ENCODE measurements at places on chromosomes 5 and 9. TPM values are rescaled to one million over a fixed set of nuclear protein-coding genes. Genes with fewer than 3 reads are reported as not detected.

- H3K27ac ChIP-seq = no peak overlapping the region
- no peaks in the 10 kb centered on the region for H3K36me3 ChIP-seq
- H3K4me1 ChIP-seq = 0 out of 2 replicates have a peak, but pooled peaks cover 5% of the 10 kb centered on the region
Observed at GRCh38 chr5:149735066-149735465, 5.0 kb downstream of the PPARGC1B start.

GRCh38 chr5:142078221-142078620 is 30.4 kb upstream of the NDFIP1 start:
- no peaks in the 10 kb centered on the region for H3K36me3 ChIP-seq
- no peak overlapping the region for H3K4me3 ChIP-seq
- H3K4me1 ChIP-seq = no peaks in the 10 kb centered on the region
- no peak for DNase-seq
- H3K27me3 ChIP-seq = peaks cover 17% of the 10 kb centered on the region

SGTB gene
- 22.6 TPM for total RNA-seq

SPATA31C1 gene
- total RNA-seq = not detected

ZFYVE16 gene
- 20.5 TPM for total RNA-seq

GRCh38 chr5:97006454-97007060 is 70.7 kb downstream of the LNPEP start:
- H3K36me3 ChIP-seq = peaks cover 5% of the 10 kb centered on the region
- no peak overlapping the region for H3K27ac ChIP-seq
- DNase-seq = peak; percentile 9
- no peaks in the 10 kb centered on the region for H3K27me3 ChIP-seq
- no peak overlapping the region for H3K4me3 ChIP-seq
- H3K4me1 ChIP-seq = no peaks in the 10 kb centered on the region

DNA sequence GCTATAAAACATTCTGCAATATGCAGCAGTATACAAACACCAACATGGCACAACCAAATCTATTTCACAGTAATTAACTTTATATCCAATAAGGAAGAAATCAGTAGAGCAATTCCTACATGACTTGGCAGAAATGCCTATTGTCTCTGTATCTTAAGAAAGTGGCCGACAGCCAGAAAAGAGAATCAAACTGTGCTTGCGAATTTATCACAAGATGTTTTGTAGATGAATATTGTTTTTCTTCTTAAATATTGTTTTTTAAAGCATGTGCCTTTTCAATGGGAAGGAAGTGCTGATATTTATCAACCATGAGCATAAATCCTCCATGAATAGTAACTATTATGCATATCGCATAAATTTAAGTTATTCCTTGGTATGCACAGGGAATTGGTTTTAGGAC is 501.7 kb upstream of the DMAC1 start:
- H3K4me3 ChIP-seq = no peak overlapping the region
- no peak for DNase-seq
- no peak overlapping the region for H3K27ac ChIP-seq
- H3K4me1 ChIP-seq = no peaks in the 10 kb centered on the region
- no peaks in the 10 kb centered on the region for H3K36me3 ChIP-seq
- H3K27me3 ChIP-seq = no peaks in the 10 kb centered on the region

FSTL4 gene
- not detected for total RNA-seq

DNA sequence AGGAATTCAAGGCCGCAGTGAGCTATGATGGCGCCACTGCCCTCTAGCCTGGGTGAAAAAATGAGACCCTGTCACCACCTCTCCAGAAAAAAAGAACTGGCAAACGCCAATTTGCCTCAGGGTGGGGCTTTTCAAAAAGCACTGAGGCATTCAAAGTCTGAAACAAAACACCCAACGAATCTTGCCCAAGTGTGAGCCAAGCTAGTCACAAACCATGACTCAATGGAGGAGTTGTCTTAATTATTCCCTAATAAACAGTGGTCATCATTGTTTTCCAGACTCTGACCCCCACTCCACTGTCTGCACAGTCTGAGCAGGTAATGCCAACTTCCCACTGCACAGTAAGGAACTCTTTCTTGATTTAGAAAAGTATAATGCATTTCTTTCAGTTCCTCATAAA is 16.8 kb downstream of the FRMD3 start:
- no peak overlapping the region for H3K4me3 ChIP-seq
- H3K27me3 ChIP-seq = no peaks in the 10 kb centered on the region
- H3K4me1 ChIP-seq = no peaks in the 10 kb centered on the region

- no peaks in the 10 kb centered on the region for H3K4me1 ChIP-seq
- H3K4me3 ChIP-seq = no peak overlapping the region
- DNase-seq = no peak
Observed at GRCh38 chr9:95887926-95888497, 12.5 kb downstream of the ERCC6L2 start.

DNA sequence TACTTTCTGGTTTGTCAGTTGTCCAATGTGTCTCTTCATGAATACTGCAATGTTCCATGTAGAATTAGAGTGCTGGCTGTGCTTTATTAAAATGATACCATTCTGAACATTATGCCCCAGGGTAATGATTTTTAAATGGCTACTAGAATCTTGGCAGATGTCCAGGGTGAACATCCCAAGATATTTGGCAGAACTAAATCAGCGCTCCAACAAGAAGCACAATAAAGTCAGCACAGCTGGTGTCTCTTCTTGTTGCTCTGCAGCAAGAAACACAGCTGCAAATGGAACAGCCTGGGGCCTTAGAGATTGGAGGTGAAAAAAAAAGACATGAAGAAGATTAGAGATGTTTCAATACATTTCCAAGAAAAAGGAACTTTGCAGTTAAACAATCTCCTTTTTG is 248.3 kb downstream of the CDH18 start:
- no peak for DNase-seq
- no peaks in the 10 kb centered on the region for H3K36me3 ChIP-seq
- H3K4me3 ChIP-seq = no peak overlapping the region
- H3K27me3 ChIP-seq = no peaks in the 10 kb centered on the region
- H3K27ac ChIP-seq = no peak overlapping the region

GRCh38 chr9:89364666-89365531 is 46.6 kb downstream of the SECISBP2 start:
- H3K4me3 ChIP-seq = no peak overlapping the region
- H3K4me1 ChIP-seq = no peaks in the 10 kb centered on the region
- peaks cover 6% of the 10 kb centered on the region for H3K36me3 ChIP-seq

- DNase-seq = no peak
- H3K27me3 ChIP-seq = no peaks in the 10 kb centered on the region
- H3K27ac ChIP-seq = no peak overlapping the region
- H3K36me3 ChIP-seq = peaks cover 43% of the 10 kb centered on the region
- no peak overlapping the region for H3K4me3 ChIP-seq
Observed at GRCh38 chr9:112408819-112409218, 28.9 kb downstream of the HSDL2 start.

CDO1 gene
- total RNA-seq = 0.89 TPM
